Activated naive CD8-positive, alpha-beta T cell treated with anti-CD3 and anti-CD28 coated beads, Interleukin-2, amount 50 U/mL, for 24 hours (primary cell): ENCODE measurements at places on chromosomes 16 and 17.
A peak's percentile ranks its signal among the peaks of the same experiment; 100 is the strongest.

DNA sequence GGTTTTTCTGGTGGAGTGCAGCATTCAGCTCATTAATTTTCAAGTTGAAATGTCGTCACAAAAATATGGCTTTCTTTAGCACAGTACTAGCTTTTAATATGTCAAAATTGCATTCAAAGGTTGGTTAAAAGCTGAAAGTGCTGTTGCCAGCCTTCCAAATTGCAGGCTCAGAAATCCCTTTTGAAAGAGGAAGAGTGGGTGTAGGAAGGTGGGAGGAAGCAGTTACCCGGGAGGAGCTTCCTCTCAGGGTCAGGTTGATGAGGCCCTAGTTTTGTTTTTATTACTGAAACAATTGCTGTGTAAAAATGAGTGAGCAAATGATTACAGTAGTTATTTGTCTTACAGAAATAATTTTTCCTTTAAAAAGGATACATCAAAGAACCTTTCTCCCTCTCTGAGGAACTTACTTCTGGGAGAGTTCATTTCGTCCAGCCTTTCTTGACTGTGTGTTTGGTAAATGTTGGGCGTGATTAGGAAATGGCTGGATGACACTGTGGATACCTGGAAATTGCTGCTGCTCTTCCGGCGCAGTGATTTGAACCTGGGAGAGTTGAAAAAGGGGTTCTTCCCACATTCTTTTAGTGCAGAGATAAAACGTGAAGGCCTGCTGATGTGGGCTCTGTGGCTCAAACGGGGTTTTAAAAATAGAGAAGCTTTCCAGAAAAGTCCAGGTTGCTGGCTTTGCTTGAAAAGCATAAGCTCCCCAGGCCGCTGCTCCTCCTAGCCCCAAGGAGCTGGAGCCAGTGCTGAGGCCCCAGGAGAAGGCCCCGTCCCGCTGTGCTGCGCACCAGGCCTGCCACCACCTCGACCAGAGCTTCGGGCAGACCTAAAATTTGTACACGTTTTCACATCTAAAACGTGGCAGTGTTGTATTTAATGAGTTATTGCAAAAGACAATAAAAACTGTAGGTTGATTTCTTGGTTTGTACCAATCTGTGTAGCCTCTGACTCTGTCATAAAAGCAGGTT lies 41.7 kb downstream of the SEC14L1 start:
- no peak for DNase-seq
- H3K27me3 ChIP-seq = no peaks in the 10 kb centered on the region
- H3K4me1 ChIP-seq = peaks cover 46% of the 10 kb centered on the region
- peak overlapping the region; percentile 35 for H3K4me3 ChIP-seq

- DNase-seq = no peak
- no peak overlapping the region for H3K4me3 ChIP-seq
- H3K36me3 ChIP-seq = no peaks in the 10 kb centered on the region
- peaks cover 10% of the 10 kb centered on the region for H3K4me1 ChIP-seq
These were observed 42.1 kb downstream of the ITGAM start for GRCh38 chr16:31301708-31302400.

DNA sequence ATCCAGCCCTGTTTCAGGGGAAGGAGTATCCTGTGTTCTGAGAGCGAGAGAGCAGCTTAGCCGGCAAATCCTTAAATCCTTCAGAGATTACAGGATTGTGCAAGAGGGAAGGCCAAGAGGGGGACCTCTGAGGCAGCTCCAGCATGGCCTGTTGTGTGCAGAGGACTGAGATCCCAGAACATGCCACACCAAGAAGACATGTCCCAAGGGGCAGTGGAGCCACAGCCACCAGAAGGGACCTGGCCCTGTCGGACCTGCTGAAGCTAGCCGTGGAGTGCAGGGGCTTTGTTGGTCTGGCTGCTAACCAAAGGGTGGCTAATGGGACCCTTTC lies 1.6 kb upstream of the MRC2 start:
- H3K4me3 ChIP-seq = no peak overlapping the region
- H3K4me1 ChIP-seq = peaks cover 12% of the 10 kb centered on the region
- H3K36me3 ChIP-seq = peaks cover 4% of the 10 kb centered on the region
- DNase-seq = no peak

GRCh38 chr17:57767561-57767960 lies 22.5 kb upstream of the CCDC182 start:
- H3K36me3 ChIP-seq = no peaks in the 10 kb centered on the region
- no peaks in the 10 kb centered on the region for H3K4me1 ChIP-seq
- peaks cover 20% of the 10 kb centered on the region for H3K27me3 ChIP-seq

GRCh38 chr17:1985686-1986085 lies 39.4 kb downstream of the RTN4RL1 start:
- no peaks in the 10 kb centered on the region for H3K27me3 ChIP-seq
- DNase-seq = no peak
- H3K36me3 ChIP-seq = no peaks in the 10 kb centered on the region
- no peaks in the 10 kb centered on the region for H3K4me1 ChIP-seq
- no peak overlapping the region for H3K27ac ChIP-seq

- no peak overlapping the region for H3K27ac ChIP-seq
- peaks cover 2% of the 10 kb centered on the region for H3K4me1 ChIP-seq
- H3K36me3 ChIP-seq = no peaks in the 10 kb centered on the region
- no peak overlapping the region for H3K4me3 ChIP-seq
- DNase-seq = no peak
- no peaks in the 10 kb centered on the region for H3K27me3 ChIP-seq
These were observed 58.9 kb downstream of the NOS2 start for GRCh38 chr17:27741361-27741861.

DNA sequence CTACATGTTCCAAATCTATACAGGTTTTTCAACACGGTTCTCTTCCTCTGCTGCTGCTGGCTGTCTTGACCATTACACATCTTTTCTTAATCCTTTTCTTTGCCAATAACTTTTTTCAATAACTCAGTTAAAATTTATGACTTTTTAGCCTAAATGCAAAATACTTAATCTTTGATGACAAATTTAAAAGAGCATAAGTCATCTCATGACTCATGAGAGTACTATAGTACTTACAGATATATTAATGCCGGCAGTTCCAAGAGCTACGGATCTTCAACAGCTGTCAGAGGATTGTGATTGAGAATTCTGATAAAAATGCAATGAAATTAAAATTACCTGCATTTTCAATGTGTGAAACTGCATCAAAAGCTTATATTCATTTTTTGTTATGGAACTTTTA lies 105.5 kb downstream of the KPNA2 start:
- H3K36me3 ChIP-seq = no peaks in the 10 kb centered on the region
- H3K4me3 ChIP-seq = no peak overlapping the region
- no peak for DNase-seq

DNA sequence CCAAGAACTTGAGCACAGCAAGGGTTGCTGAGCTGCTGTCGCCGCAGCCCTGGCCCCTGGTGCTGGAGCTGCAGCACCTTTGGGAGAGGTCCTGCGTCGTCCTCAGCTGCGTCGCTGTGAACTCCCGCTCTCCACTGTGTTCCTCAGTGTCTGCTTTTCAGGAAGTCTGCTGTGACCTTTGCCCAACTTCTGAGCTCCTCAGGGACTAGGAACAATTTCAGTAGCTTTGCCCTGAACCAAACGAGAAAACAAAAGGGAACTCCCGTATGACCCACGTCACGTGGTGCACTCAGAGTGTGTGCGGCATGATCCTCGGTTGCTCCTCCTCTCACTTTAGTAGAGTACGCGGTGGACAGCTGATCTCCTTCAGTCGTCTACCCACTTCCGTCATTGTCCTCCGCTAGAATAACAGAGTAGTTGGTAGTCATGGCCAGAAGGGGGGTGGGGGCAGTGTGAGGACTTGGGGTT lies 44.2 kb downstream of the WDR45B start:
- H3K27ac ChIP-seq = no peak overlapping the region
- no peak overlapping the region for H3K4me3 ChIP-seq

GRCh38 chr16:68538880-68539701 lies at the start of gene ZFP90:
TSS of gene ZFP90 (plus strand) at chr16:68539291. CDS start at chr16:68539793, 502 bp downstream.
- peak within 1 kb of the TSS; percentile 95 for H3K27ac ChIP-seq
- H3K36me3 ChIP-seq = peaks cover 33% of the 10 kb centered on the region
- peaks cover 16% of the 10 kb centered on the region for H3K4me1 ChIP-seq
- peak within 1 kb of the TSS; percentile 91 for H3K4me3 ChIP-seq

GRCh38 chr17:13931111-13931526 lies 138.2 kb upstream of the COX10 start:
- peak overlapping the region; percentile 17 for H3K27ac ChIP-seq
- peaks cover 3% of the 10 kb centered on the region for H3K36me3 ChIP-seq
- DNase-seq = no peak

DNA sequence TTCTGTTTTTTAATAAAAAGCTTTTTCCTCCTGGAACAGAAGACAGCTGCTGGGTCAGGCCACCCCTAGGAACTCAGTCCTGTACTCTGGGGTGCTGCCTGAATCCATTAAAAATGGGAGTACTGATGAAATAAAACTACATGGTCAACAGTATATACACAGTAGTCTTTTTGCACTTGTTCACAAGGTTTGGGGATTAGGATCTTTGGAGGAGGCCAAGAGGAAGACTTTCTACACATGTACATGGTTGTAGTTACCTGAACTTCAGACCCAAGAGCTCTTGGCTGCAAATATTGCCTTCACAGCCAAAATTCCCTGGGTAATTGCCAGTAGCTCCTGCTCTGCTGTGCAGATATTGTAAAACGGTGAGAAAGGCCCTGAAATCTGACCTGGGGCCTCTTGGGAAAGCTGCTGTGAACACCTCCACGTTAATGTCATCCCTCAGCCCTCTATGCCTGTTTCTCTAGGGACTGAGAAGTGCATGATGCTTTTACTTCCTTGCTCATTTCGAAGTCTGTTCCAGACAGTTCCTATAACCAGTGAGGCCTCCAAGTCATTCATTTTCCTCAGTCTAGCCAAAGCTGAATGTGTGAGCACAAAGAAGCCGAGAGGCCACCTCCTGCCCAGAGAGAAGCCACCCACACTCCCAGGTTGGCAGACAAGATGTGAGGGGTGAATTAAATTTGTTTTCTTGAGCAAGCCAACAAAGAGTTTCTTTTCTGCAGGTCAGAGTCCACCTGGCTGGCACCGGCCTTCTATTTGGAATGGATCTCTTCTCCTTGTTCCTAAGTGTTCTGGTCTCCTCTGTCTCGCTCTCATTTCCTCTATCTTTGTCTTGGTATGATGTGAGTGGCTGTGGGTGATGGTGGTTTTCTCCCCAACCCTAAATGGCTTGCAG lies 15.9 kb downstream of the ANKRD40 start:
- peaks cover 17% of the 10 kb centered on the region for H3K36me3 ChIP-seq
- H3K4me1 ChIP-seq = no peaks in the 10 kb centered on the region
- no peak overlapping the region for H3K4me3 ChIP-seq

- peaks cover 14% of the 10 kb centered on the region for H3K36me3 ChIP-seq
- H3K4me1 ChIP-seq = peaks cover 16% of the 10 kb centered on the region
- no peaks in the 10 kb centered on the region for H3K27me3 ChIP-seq
- no peak overlapping the region for H3K27ac ChIP-seq
These were observed 4.3 kb downstream of the SPATA2L start for GRCh38 chr16:89697161-89697615.

- no peaks in the 10 kb centered on the region for H3K4me1 ChIP-seq
- no peak for DNase-seq
- no peaks in the 10 kb centered on the region for H3K36me3 ChIP-seq
- peaks cover 5% of the 10 kb centered on the region for H3K27me3 ChIP-seq
- H3K27ac ChIP-seq = no peak overlapping the region
These were observed 12.9 kb upstream of the BBS2 start for GRCh38 chr16:56532714-56533113.

DNA sequence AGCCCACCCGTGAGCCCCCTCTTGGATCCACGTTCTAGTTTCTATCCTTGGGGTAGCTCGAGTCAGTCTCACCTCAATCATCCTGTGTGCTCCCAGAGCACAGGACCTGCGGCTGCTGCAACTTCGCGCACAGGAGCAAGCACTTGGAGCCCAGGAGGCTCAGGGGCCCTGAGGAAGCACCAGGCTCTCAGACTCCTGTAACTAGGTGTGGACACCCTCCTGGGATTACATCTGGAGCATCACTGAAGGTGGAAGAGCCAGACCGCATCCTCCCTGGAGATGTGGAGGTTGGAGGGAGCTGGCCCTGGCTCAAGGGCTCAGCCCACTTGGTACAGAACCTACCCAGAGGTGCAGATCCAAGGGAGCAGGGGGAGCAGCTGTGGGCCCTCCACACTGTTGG lies 2.7 kb downstream of the HBQ1 start:
- DNase-seq = no peak
- peaks cover 18% of the 10 kb centered on the region for H3K27me3 ChIP-seq
- no peak overlapping the region for H3K4me3 ChIP-seq
- H3K36me3 ChIP-seq = peaks cover 8% of the 10 kb centered on the region
- H3K27ac ChIP-seq = peak overlapping the region; percentile 49

GRCh38 chr17:44444735-44445105 lies 55.3 kb upstream of the ITGA2B start:
- no peaks in the 10 kb centered on the region for H3K27me3 ChIP-seq
- H3K27ac ChIP-seq = no peak overlapping the region
- peaks cover 5% of the 10 kb centered on the region for H3K36me3 ChIP-seq
- peaks cover 23% of the 10 kb centered on the region for H3K4me1 ChIP-seq
- no peak for DNase-seq

- no peak overlapping the region for H3K4me3 ChIP-seq
- no peak overlapping the region for H3K27ac ChIP-seq
- peaks cover 21% of the 10 kb centered on the region for H3K4me1 ChIP-seq
- peaks cover 4% of the 10 kb centered on the region for H3K27me3 ChIP-seq
These were observed 8.5 kb downstream of the GJD3 start for GRCh38 chr17:40355804-40356758.

DNA sequence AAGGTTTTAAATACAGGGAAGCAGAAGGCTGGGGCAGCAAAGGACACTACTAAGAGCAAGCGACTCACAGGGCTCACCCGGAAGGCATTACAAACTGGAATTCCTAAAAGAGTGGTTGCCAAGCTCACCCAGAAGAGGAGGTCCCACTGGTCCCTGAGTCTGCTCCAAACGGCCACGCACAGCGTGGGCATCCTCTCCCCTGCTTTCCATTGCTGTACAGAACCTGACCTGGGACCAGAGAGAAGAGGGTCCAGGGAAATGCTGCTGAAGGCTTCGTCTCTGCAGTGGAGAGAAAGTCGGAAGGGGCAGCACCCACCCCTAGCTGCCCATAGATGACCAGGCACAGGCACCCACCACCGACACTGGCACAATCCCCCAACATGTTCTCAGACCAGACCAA lies 67.2 kb downstream of the ADCY9 start:
- no peaks in the 10 kb centered on the region for H3K36me3 ChIP-seq
- H3K4me3 ChIP-seq = no peak overlapping the region
- no peaks in the 10 kb centered on the region for H3K27me3 ChIP-seq
- DNase-seq = no peak
- no peak overlapping the region for H3K27ac ChIP-seq
- peaks cover 8% of the 10 kb centered on the region for H3K4me1 ChIP-seq

- no peaks in the 10 kb centered on the region for H3K36me3 ChIP-seq
- H3K4me3 ChIP-seq = no peak overlapping the region
- no peak for DNase-seq
- peaks cover 4% of the 10 kb centered on the region for H3K4me1 ChIP-seq
- H3K27me3 ChIP-seq = peaks cover 4% of the 10 kb centered on the region
These were observed 190.6 kb downstream of the MAF start for GRCh38 chr16:79409978-79410377.
